ENCODE measurements at places on chromosomes 6 and 20.
A peak's percentile ranks its signal among the peaks of the same experiment; 100 is the strongest.

- no peak for DNase-seq
Measured at GRCh38 chr6:139007428-139007827, 19.4 kb upstream of the REPS1 start.

GRCh38 chr6:41298785-41299502 lies 12.5 kb upstream of the TREM1 start:
- peak; percentile 7 for DNase-seq

DNA sequence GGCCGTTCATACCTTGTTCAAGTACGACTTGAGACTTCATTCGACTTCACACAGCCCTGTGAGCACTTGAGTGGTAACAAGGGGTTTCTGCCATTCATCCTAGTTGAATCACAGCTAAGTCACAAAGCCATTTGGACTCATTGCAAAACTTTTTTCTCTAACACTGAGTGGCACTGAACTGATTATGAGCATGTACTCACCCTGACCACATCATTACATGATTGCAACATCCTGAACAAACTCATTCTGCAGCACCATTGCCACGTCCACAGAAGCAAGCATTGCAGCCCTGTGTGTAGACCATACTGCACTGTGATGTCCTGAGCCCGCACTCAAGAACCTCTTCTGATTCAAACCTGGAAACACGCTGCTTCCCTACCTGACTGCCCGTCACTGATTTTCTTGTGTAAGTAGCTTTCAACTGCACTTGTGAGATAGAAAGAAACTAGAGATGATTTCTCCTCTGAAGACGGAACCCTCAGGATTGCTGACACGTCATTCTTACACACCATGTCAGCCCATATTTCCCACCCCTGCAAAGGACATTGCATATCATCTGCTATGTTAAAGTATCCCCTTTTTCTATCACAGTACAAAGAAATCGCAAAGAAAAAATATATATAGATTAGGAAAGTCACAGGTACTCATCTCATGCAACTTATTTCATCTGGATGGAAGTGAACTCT lies 81.6 kb downstream of the C6orf118 start:
- no peak for DNase-seq

DNA sequence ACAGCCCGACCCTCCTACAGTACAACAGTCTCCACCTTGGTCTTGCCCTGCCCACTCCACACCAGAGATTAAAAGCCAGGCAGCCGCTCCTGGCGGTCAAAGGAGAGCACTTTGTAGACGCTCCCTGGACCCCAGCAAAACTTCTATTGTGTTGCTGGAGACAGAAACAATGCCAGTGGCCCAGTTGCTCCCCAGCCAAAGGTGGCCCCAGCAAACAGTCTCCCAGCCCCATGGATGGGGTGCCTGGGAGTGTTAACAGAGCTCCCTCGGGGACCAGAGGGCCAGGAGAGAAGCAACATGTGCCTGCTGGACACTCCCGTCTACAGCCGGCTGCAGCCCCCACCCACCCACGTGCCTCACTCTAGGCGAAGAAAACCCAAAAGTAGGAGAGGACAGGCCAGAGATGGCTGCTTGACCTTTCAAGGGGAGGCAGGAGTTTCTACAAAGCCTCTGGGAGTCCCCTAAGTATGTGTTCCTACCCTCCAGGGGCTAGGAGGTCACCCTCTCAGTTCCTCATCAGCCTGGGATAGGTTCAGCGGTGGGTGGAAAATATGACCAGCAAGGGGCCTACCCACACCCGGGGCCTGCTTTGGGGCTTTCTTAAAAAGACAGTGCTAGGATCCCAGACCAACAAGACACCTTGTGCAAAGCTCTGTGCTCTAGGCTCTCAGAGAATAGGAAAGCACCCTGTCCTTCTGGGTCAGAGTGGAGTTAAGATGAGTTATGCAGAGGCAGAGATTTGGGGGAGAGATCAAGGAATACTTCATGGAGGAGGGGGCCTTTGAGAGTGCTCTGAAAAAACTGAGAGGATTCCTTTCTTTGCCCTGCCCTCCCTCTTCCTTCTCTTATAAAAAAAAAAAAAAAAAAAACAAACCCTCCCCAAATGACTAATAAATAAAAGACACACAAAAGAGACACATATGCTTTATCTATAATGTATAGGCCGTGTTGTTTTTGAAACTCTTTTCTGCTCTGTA lies 19.0 kb upstream of the PREX1 start:
- no peak for DNase-seq

- DNase-seq = peak; percentile 47
Measured at GRCh38 chr20:9458138-9458796, 56.1 kb upstream of the LAMP5 start.

- peak; percentile 44 for DNase-seq
Measured at GRCh38 chr6:95431637-95432228, 145.6 kb upstream of the MANEA start.

- no peak for DNase-seq
Measured at GRCh38 chr6:158849899-158850806, 31.0 kb upstream of the EZR start.

GRCh38 chr20:32972181-32973076 lies 31.8 kb downstream of the SUN5 start:
- DNase-seq = peak; percentile 29

DNA sequence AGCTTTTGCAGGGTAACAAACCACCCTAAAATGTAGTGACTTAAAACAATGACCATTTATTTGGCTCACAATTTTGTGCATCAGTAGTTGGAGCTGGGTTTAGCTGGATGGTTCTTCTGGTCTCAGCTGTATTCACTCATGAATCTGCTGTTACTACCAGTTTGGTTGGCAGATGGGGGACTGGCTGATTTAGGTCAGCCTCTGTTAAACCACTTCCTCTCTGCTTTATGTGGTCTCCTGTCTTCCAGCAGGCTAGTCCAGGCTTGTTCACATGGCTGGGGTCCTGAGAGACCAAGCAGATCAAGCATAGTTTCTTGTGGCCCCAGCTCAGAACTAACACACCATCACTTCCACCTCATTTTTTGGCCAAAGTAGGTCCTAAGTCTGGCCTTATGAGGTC lies 67.2 kb upstream of the LAMP5 start:
- DNase-seq = no peak

DNA sequence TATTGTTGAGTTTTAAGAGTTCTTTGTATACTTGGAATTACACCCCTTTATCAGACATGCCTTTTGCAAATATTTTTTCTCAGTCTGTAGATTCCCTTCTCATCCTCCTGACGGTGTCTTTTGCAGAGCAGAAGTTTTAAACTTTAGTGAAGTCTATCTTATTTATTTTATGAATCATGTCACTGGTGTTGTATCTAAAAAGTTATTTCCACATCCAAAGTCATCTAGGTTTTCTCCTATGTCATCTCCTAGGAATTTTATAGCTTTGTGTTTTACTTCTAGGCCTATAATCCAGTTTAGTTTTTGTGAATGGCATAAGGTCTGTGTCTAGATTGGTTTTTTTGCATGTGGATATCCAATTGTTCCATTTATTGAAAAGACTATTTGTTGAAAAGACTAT lies 271.3 kb downstream of the KIF16B start:
- DNase-seq = no peak
